A549 treated with Mapracorat at 1 μM for 4 hours (cell line): ENCODE measurements at places on chromosomes 1 and 21. TPM values are rescaled to one million over a fixed set of nuclear protein-coding genes. Genes with fewer than 3 reads are reported as not detected.

Gene ADAMTS4
- total RNA-seq: 0.02 TPM in 1 of 5 replicates, not detected in the others

Gene GPR25
- total RNA-seq: not detected in 5 replicates

Gene C1orf185
- not detected in 5 replicates for total RNA-seq

Gene RUNX3
- 4.2 to 6.5 TPM (median 5.7 TPM) in 5 replicates for total RNA-seq

Gene TINAGL1
- total RNA-seq: 0.27 to 0.77 TPM (median 0.51 TPM) in 5 replicates

Gene TCHHL1
- not detected in 5 replicates for total RNA-seq

Gene DCDC2B
- not detected in 5 replicates for total RNA-seq

Gene SARS1
- 87.3 to 99.1 TPM (median 90.1 TPM) in 5 replicates for total RNA-seq

Gene ADAMTSL4
- total RNA-seq: 4.3 to 8.1 TPM (median 6.8 TPM) in 5 replicates

Gene C1orf53
- total RNA-seq: 4.7 to 8.2 TPM (median 5.9 TPM) in 5 replicates

Gene RNF207
- 7.9 to 17.0 TPM (median 14.1 TPM) in 5 replicates for total RNA-seq

Gene SAMD13
- total RNA-seq: 0.52 to 0.81 TPM (median 0.54 TPM) in 5 replicates

Gene S100A7
- not detected in 5 replicates for total RNA-seq

Gene TNNI3K
- 0.22 TPM in 1 of 5 replicates, not detected in the others for total RNA-seq

Gene NR1I3
- not detected in 5 replicates for total RNA-seq

Gene GPR37L1
- 0.10 to 0.16 TPM (median 0.15 TPM) in 5 replicates for total RNA-seq

Gene HAO2
- not detected in 5 replicates for total RNA-seq

Gene SH3GLB1
- total RNA-seq: 33.4 to 39.2 TPM (median 36.5 TPM) in 5 replicates

Gene OR2G6
- total RNA-seq: not detected in 5 replicates

Gene SPRR2G
- total RNA-seq: not detected in 5 replicates

Gene S100A7A
- total RNA-seq: not detected in 5 replicates

Gene BRINP3
- total RNA-seq: not detected in 5 replicates

Gene B3GALT6
- total RNA-seq: 9.8 to 19.7 TPM (median 18.1 TPM) in 5 replicates

Gene KIAA1614
- 0.53 to 1.2 TPM (median 0.74 TPM) in 5 replicates for total RNA-seq
